Stimulated activated CD8-positive, alpha-beta memory T cell treated with anti-CD3 and anti-CD28 coated beads, Interleukin-4, amount 100 ng/mL, for 1 hour (primary cell): ENCODE measurements at places on chromosomes 13 and 19.
A peak's percentile ranks its signal among the peaks of the same experiment; 100 is the strongest.

DNA sequence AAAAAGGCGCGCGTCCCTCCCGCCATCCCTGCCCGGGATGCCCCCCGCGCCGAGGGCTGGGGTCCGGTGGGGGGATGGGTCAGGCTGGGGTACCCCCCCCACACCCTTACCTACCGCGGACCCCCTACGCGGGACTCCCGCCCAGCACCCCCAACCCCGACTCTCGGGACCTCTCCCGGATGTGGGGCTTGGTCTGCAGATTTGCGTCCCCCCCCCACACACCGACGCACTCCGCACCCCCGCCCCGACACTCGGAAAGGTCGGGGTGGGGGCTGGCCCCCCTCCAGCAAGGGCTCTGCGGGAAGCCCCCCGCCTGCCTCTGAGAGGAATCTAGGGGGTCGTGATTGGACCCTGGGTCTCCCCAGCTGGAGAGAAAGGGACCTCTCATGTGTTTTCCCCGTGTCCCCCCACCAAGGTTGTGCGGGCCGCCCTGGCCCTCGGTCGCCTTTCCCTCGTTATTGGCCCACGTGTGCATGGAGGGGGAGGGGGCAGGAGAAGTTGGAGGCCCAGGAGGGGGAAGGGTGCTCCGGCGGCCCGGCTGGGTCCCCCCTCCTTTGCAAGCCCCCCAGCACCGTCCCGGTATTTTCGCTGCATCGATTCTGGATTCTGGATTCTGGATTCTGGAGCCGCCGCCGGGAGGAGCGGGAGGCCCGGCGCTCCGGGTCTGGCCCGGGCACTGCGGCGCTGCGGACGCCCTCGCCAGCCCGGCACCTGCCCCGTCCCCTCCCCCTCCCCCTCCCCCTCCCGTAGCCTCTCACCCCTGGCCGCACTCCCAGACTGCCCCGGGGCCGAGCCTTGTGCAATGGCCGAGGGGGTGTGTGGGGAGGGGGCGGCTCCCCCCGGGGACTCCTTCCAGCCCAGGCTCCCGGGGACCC lies 607 bp downstream of the NFIC start:
- DNase-seq = no peak

DNA sequence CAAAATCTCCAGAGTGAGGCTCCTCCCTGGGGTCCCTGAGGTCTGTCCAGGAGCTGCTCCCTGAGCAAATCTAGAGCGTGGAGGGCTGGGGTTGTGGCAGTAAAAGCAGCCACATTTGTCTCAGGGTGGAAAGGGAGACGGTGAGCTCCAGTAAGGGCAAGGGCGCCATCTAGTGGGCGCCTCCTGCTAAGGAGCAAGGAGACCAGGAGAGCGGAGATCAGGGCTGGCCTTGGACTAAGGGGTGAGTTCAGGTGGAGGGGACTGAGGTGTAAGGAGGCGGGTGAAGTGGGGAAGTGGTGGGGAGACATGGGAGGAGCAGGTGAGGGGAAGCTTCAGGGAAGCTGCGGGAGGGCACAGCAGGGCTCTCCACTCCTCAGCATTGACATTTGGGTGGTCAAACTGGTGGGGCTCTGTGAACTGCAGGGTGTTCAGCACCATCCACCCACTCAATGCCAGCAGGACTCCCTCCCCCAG lies 5.3 kb upstream of the CEACAM21 start:
- peak; percentile 58 for DNase-seq

DNA sequence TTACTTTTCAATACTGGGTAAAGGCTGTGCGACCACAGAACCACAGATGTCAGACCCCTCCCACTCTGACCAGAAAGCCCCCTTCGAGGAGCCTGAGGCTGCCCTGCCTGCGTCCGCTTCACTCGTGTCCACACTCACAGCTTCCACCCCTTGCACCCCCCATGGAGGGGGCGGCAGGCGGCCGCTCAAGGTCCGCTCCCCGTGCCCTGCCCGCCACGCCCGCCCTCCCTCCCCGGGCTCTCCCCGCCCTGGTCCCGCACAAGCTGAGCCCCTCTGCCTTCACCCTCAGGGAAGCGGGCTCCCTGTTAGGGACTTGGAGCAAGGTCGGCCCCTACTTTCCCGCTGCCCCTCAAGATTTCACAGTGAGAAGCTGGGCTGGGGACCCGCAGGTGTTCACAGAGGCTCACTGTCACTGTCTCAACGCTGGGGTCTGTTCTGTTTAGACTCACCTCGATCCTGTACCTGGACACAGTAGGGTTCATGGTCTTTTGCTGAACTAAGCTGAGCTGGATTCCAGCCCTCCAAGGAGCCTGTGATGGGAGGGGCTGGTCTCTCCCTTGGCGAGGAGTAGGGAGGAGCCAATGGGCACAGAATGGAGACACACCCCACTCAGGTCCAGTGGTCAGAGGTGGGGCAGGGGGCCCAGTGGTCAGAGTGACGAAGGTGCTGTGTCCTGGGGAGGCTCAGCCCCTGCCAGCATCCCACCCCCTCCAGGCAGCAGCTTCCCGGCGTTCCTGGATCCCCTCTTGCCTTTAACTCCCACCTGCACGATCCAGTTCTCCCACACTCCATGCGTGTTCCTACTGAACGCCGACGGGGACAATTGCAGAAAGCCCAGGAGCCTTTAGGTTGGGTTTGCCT lies 69.5 kb downstream of the SPACA7 start:
- DNase-seq = no peak

GRCh38 chr13:53092931-53093330 lies 64.3 kb downstream of the OLFM4 start:
- no peak for DNase-seq

GRCh38 chr13:50685491-50685890 lies 158.0 kb downstream of the DLEU7 start:
- DNase-seq = no peak

- no peak for DNase-seq
Observed at GRCh38 chr13:48159826-48160225, 64.9 kb upstream of the MED4 start.

DNA sequence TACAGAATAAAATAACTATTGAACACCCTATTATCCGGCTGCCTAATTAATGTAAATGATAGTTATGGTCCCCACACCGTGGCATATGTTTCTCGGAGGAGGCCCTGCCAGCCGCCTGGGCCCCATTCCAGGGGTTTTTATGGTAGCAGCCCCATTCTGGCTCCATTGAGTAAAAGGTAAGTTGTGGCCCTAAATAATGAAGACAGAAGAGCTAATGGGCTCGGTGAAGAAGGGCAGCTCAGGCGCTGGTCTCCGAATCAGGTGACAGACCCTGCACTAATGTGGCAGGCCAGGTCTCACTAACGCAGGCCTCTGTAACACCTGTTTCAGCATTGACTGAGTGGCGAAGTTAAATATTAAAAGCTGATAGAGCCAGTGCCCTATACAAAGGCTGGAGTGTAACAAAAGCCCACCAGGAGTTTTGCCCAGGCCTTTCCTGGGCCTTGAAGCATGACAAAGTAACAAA lies 19.1 kb downstream of the POP4 start:
- DNase-seq = no peak

DNA sequence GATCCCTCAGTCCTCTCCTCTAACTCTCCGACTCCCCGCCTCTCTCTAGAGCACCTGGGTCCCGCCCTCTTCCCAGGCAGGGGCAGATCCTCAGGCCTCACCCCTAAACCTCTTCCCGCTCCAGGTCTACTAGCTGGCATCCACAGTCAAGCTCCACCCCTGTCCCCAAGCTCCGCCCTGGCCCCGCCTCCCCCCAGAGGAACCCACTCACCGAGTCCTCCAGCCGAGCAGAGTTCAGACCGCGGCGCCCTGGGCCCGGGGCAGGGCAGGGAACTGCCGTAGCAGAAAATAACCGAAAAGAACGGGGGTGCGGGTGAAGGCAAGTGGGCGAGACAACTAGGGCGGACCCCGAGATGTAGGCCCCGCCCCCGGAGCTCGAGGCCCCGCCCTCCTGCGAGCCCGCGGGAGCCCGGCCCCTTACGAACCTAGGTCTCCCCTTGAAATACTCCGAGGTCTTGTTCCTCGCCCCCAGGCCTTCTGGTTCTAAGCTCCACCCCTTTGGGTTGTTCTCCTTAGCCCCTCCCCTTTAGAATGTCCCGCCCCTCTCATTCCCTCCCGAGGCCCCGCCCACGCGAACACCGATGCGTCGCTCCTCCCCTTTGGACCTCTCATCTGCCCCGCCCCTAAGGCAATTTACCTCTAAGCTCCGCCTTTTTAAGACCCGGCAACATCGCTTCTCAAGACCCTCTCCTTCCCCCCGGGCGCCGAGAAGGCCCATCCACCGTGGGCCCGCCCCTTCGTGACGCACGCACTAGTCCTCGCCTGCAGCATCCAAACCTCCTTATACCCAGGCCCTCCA lies at the start of gene GGN:
GGN (minus strand) TSS at position 485 of the 799 bp plus-strand sequence. CDS start 773 bp downstream, outside the sequence.
- peak; percentile 44 for DNase-seq

DNA sequence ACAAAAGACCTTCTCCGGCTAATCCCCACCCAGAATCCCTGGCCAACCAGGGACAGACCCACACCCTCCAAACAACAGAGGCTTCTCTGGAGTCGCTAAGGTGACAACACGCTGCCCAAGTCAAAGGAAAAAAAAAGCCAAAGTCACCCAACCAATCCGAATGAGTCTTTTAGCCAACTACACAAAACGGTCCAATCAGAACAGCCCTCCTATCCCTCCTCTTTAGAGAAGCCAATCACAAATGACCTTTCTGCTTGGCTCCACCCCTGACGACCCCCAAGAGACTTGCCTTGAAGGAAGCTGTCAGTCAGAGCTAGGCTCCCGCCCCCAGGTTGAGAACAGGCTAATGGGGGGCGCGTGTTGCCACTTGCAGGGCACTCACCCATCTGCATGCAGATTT lies 6.6 kb upstream of the FBXW9 start:
- no peak for DNase-seq

DNA sequence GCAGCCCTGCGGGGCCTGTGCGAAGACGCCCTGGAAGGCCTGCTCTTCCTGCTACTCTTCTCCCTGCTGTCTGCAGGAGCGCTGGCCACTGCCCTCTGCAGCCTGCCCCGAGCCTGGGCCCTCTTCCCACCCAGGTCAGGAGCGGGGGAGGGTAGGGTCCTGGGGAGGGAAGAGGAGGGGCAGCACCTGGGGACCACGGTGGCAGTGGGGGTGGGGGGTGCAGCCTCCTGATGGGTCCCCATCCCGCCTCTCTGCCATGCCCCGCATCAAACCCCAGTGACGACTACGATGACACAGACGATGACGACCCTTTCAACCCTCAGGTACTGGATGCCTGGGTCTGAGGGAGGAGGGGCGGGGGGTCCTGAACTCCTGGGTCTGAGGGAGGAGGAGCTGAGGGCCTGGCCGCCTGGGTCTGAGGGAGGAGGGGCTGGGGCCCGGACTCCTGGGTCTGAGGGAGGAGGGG lies 13.4 kb upstream of the LENG8 start:
- no peak for DNase-seq

- DNase-seq = no peak
Observed at GRCh38 chr19:33450689-33451088, 70.9 kb downstream of the PEPD start.

- no peak for DNase-seq
Observed at GRCh38 chr13:26508885-26509284, 48.6 kb upstream of the WASF3 start.

GRCh38 chr13:96388598-96388997 lies 298.7 kb downstream of the HS6ST3 start:
- no peak for DNase-seq

GRCh38 chr13:107475753-107476453 lies 739.4 kb downstream of the LIG4 start:
- DNase-seq = no peak
